ENCODE measurements at places on chromosomes 12 and 14.

- DNase-seq: no peak
These were observed 180.6 kb downstream of the LRRK2 start for GRCh38 chr12:40405419-40405818.

GRCh38 chr14:75053396-75054291, 2.4 kb upstream of the MLH3 start:
- no peak for DNase-seq

DNA sequence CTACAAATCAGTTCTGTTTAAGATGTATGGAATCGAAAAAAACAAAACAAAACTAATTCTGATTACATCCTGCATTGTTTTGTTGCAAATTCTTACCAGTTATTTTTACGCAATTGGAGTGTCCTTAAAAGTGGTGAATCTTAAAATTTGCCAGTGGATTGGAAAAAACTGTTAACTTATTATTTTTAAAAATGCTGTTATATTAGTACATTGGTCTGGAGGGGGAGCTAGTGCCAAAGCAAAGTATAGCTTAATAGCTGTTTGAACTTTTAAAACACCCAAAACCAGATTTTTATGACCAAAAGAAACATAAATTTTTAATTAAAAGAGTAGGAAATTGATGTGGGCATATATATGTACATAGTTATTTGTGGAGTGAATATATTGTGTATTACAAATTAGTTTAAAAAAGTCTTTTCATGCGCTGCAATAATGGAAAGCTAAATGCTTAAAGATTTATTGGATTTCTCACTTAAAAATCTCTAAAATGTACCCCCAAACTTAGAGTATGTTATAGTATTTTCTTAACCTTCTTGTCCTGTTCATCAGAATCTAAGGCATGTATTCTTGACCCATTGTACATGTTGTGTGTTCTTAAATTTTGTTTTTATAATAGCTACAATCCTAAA, 2.5 kb downstream of the FUT8 start:
- no peak for DNase-seq

DNA sequence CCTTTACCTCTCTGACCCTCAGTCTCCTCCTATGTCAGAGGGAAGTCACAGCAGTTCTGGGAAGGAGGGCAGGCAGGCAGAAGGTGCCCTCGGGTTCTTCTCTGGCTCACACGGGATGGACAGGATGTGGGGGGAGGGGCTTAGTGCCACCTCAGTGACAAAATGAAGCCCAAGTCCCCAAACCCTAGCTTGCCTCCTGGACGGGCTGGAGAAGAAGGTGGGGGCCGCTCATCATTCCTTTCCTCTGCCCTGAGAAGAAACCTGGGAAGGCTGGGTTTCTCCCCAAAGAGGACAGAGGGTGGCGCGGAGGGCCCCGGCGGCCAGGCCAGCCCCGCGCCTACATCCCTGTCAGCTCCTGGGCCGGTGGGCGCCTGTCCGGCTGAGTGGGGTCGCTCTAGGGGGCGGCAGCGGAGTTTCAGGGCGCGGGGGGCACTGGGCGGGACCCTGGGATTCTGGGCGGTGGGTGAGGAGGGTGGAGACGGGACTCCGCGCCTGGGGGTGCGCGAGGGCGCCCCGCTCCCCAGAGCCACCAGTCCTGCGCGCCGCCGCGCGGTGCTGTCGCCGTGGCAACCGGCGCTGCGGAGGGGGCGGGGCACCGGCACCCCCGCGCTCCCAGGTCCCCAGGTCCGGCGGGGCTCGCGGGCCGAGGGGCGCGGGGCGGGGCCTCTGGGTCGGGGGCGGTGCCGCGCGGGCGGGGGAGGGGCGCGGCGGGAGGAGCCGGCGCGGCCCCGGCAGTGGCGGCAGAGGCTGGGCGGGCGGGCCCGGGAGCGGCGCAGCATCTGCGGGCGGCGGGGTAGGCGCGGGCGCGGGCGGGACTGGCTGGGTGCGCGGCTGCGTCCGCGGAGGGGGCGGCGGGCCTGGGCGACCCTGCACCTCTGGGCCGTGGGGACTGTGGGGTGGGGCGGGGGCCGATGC, at the start of gene TMEM121:
Gene TMEM121 (plus strand): TSS at position 723 of the 915 bp plus-strand sequence. CDS start 2,252 bp downstream, outside the sequence.
- no peak for DNase-seq

DNA sequence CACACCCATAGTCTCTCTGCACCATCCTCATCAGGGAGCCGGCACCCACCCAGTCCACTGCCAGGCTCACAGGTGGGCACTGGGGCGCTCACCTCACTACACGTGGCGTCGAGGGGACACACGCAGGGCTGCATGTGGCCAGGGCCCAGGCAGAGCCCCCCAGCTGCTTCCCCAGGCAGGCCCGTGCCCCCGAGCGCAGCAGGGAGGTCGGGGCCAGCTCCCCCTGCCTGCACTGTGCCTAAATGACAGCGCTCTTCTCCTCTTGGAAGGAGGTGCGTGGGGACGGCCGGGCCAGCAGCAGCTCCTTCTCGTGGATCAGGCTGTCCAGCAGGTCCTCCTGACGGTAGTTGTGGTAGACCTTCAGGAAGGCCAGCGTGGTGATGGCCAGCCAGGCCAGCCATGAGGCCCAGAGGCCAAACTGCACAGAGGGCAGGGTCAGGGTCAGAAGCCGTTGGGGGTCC, 11.3 kb downstream of the TMEM179 start:
- no peak for DNase-seq

DNA sequence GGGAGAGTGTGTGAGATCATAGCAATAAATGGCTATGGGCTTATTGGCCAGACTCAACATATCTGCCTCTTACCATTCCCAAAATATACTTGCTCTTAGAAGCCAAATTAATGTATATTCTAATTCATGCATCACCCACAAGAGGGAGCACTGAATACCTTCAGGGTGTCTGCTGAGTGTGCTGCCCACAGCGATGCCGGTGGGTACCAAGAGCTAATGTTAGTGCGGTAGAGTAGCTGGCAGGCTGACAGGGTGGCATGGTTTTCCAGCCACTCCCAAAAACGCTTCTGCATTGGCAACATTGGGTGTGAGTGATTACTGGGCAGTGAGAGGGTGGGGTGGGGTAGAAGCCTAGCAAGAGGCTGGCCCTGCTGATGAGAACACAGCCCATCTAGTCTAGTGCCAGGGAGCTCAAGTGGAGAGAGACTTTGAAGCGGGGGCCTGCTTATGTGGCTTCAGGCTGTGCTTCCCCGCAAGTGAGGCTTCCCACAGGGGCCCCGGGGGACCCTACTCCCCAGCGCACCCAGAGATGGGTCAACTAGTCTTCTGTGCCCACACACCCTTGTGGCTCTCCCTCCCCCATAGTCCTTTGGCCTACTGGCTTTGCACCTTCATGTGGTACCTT, 9.2 kb upstream of the PLEKHD1 start:
- no peak for DNase-seq

GRCh38 chr12:64796205-64796845, 28.1 kb upstream of the TBC1D30 start:
- peak; percentile 35 for DNase-seq

DNA sequence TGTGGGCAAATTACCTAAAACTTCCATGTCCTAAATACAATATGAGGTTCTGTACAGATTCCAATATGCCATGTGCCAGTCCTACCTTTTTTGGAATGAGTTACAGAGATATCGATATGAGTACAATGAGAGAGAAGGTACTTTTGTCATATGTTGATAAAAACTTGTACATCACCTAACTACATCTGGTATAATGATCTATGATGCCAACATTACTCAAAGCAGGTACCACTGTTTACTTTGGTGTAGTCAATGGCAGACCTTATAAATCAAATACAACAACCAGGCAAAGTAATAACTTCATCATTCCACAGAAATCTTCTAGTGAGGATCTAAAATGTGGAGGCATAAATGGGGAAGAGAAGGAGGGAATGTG, 12.7 kb downstream of the TEP1 start:
- no peak for DNase-seq

- DNase-seq: no peak
These were observed 150.3 kb upstream of the PTPRQ start for GRCh38 chr12:80293759-80294158.

DNA sequence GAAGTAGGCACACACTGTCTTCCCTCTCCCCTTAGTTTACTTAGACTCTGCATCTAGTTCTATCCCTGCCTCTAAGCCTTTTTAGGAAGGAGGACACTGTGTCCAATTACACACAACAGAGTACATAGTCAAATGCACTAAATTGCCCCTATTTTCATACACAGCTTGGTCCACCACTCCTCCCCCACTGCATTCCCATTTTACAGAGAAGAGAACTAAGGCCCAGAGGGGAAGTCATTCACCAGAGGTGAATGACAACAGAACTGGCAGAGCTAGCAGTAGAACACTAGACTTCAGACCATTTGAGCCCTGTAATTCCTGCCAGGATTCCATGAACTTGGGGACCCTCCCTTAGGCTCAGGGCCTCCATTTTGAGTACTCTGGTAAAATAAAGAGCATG, 1.1 kb upstream of the JPH4 start:
- no peak for DNase-seq

GRCh38 chr14:69695322-69696203, 71.4 kb upstream of the SRSF5 start:
- no peak for DNase-seq

DNA sequence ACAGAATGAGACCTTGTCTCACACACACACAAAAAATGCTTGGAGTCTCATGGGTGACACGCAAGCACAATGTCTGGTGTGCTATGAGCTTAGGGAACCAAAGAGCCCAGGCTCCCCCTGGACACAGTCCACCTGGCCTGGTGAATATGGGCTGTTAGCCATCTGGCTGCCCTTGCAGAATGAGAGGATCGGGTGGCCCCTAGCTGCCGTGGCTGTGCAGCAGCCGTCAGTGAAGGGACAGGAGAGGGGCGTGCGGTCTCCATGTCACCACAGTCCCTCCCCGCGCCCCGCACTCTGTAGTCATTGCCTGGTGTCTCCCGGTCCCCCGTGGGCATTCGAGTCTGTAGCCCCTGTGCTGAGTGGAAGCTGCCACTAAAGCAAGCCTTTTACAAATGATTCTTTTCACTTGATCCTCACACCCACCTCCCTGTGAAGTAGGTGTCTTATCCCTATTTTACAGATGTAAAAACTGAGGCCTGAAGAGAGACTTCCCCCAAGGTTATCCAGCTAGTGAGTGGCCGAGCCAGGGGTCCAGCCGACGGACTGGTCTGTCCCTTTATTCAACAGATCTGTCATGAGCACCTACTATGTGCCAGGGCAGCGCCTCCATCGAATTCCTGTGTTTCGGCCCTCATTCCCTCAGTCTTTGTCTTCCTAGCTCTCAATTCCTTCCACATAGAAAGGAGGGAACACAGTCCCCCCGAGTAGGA, 18.8 kb downstream of the MVK start:
- no peak for DNase-seq

DNA sequence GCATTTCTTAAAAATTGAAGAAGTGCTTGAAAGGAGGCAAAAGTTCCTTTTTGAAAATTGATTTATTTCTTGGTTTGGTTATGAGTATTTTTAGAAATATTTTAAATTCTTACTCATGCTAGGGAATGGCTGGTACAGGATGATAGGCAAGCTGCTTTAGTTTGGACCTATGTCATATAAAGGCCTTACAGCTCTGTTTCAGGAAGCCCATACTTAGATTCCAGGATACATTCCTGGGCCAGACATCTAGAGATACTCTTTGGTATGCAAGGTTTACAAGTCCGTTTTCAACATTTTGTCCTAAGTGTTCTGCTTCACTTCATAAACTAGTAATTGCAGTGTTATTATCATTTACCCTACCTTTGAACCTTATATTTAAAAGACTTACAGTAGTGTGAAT, 186.8 kb downstream of the FUT8 start:
- DNase-seq: no peak

- DNase-seq: no peak
These were observed 430.0 kb downstream of the ZFP36L1 start for GRCh38 chr14:68362846-68363245.

GRCh38 chr12:12180136-12180535, 86.7 kb downstream of the LRP6 start:
- DNase-seq: no peak

DNA sequence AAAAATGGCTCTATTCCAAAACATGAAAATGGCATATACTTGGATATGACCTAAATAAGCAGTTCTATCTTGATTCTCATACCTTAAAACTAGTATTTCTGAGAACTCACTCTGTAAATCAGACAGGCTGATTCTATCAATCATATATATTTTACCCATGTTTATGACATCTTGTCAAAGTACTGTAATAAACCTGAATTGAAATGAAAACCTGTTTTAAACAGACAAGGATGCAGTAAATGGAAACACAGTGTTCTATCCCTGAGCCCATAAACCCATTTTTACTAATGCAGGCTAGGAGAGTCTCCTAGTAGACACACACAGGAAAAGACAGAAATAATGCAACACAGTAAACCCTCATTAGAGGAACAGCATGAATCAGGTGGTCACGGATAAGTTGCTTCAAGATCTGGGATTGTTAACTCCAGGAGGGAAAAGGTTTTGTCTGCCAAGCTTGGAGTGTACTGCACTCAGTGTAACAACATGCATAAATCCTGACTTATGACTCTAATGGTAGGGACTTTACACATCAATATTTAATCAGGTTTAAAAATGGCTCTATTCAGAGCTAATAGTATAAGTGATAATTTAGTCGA, 93.6 kb upstream of the CPNE8 start:
- DNase-seq: no peak

DNA sequence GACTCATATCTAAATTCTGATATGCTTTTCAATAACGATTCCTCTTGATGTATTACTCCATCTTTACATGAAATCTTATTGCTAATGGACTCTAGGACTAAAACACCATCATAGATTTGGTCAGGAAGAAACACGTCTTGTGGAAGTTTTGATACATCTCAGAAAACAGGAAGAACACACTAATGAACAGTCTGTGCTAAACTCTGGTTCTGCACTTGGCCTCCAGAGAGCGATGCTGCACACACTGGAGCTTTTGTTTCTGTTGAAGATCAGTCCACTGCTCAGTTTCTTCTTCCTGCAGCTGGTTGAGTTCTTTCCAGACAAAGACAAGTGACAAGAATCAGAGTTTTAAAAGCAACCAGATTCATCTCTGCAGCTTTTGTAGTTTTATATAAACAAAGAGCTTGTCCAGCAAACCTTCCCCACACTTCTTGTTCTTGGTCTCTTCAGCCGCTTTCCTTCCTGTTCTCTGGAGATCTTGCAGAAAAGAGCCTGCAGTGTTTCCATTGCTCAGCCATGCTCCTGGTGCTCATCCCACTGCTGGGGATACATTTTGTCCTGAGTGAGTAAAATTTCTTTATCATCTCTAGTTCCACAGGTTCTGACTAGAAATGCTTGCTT, 229.1 kb upstream of the OR4E1 start:
- no peak for DNase-seq

DNA sequence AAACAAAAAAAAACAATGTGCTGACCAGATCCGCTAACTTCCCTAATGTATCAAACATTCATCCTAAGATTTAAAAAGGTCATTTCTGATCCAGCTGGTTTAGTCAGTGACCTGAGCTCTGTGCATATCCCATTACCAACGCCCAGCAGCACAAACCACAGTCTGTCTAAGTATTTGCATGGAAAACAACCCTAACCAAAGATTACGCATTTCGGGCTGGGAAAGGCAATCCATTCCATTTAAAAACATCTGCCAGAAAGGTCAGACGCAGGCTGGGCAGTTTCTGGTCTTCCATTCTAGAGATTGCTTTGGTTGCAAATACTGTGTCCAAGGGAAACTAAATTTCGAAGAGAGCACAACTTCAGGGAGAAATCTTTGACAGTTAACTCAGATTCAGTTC, 234.9 kb downstream of the FLRT2 start:
- DNase-seq: no peak

- no peak for DNase-seq
These were observed at the start of gene LRP1-AS for GRCh38 chr12:57146961-57147944. TSS of gene LRP1-AS (minus strand) at chr12:57147619.
